Stimulated activated CD8-positive, alpha-beta memory T cell treated with anti-CD3 and anti-CD28 coated beads, Interleukin-2, amount 100 ng/mL, for 1 hour (primary cell): ENCODE measurements at places on chromosomes 7 and 10.

- DNase-seq: no peak
These were observed 93.6 kb upstream of the PCBD1 start for GRCh38 chr10:70981936-70982335.

GRCh38 chr7:44382459-44383265 is 57.3 kb upstream of the CAMK2B start:
- DNase-seq: no peak

- no peak for DNase-seq
These were observed 241.9 kb downstream of the GLRX3 start for GRCh38 chr10:130377986-130378540.

DNA sequence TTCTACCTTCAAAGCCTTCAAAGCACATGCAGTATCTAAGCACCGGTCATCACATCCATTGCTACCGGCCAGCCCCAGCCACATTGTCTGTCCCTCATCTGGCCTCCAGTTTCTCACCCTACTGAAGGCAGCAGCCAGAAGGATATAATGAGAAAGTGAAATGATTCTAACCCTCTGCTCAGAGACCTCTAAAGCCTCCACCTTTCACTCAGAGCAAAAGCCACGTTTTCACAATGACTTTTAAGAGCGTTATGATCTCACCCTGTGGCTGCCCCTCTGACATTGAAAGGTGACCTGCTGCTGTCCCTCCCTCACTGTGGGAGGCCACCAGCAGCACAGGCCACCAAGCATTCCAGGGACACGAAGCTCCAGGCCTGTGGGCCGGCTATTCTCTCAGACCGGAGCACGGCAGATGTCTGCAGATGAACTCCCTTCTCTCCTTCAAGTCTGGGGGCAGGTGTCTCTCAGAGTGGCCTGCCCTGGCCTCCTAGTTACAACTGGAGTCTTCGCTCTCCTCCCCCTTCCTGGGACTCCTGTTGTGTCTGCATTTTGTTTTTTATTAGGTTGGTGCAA is 94.9 kb upstream of the EEPD1 start:
- DNase-seq: no peak

GRCh38 chr7:135361788-135362187 is 128.2 kb downstream of the STRA8 start:
- no peak for DNase-seq

- DNase-seq: no peak
These were observed 18.4 kb downstream of the ADAM8 start for GRCh38 chr10:133258066-133258817.

DNA sequence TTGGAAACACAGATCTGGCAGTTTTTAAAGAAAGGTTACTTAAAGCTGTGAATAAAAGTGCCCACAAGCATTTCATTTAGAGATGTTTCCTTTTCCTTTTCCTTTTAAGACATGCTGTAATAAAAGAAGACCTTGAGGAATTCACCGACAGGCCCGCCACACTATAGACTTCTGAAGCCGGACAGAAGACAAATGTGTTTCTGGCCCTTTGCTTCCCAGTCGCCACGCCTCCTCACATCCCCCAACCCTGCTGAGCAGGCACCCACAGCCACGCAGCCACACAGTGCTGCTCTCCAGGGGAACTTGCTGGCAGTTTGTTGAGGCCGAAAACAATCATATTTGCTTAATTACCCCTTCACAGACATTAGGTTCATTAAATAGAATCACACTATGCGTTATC is 83.4 kb downstream of the SLC25A13 start:
- no peak for DNase-seq

GRCh38 chr7:94012746-94013145 is 8.6 kb upstream of the BET1 start:
- no peak for DNase-seq

DNA sequence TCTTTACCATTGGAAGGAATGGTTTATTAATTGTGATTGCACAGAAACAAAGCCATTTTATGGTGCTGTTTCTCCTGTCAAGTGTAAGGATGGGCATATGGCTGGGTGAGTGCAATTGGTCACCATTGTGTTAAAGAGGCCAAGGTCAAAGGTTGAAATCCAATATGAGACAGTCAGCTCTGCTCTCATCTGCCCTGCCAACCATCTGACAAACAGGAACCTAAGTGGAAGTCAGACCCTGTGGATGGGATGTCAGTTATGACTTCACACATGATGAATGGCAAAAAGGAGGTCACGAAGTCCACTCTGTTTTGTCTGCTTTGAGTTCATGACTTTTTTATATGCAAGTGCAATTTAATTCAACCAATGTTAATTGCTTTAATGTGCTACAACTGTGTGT is 172.7 kb upstream of the TMEM229A start:
- DNase-seq: no peak

- no peak for DNase-seq
These were observed 62.7 kb downstream of the WAC start for GRCh38 chr10:28595613-28596012.

DNA sequence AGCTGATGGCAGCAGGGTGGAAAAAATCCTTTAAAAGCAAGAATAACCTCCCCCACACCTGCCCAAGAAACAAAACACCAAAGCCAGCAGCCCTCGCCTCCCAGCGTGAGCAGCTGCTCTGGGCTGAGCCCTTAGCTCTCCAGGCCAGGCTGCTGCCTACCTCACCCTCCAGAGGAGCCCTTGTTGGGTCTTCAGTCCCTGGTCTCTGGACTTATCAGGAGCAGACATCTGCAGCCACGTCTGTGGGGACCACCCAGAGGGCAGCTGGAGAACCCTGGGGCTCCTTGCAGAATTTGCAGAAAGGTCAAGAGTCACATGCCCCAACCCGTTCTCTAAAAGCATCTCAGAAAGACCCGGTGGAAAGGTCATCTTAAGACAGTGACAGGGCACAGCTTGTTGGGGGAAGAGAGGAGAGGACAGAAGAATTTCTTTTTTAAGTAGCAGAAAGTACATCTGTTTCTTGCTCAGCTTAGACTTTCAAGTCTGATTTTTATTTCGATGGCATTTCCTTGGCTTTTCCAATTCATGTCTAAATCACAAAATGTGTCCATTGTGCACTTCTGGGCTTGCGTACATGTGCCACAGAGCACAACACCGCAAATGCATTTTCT is 425.7 kb upstream of the NFE2L3 start:
- DNase-seq: no peak

- no peak for DNase-seq
These were observed 93.9 kb downstream of the ATXN7L1 start for GRCh38 chr7:105782391-105783042.

DNA sequence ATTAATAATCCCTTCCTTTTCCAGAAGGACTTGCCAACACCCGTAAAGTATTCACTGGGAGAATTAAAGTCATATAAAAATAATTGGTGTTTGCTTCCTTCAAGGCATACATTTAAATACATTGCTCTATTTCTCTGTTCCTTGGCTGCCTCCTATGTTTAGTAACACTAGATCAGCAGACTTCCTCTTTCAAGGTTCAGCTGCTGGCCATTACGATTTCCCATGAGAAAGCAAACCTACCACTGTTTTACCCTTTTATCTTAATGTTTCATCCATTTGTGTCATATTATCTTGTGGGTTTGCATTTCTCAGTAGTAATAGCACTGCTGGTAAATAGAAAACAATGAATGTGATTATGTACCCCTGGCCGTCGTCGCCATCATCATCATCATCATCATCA is 313.8 kb upstream of the BMPER start:
- DNase-seq: no peak

- DNase-seq: no peak
These were observed 17.3 kb downstream of the GRM3 start for GRCh38 chr7:86660950-86661462.

GRCh38 chr7:2613931-2614600 is 17.7 kb upstream of the TTYH3 start:
- no peak for DNase-seq

GRCh38 chr10:125591886-125592285 is 91.1 kb downstream of the TEX36 start:
- no peak for DNase-seq

GRCh38 chr7:131190146-131190545 is 137.5 kb upstream of the MKLN1 start:
- no peak for DNase-seq

- DNase-seq: no peak
These were observed 43.4 kb downstream of the PSPH start for GRCh38 chr7:56007891-56008290.

GRCh38 chr7:92614660-92615174 is 24.5 kb upstream of the FAM133B start:
- no peak for DNase-seq

DNA sequence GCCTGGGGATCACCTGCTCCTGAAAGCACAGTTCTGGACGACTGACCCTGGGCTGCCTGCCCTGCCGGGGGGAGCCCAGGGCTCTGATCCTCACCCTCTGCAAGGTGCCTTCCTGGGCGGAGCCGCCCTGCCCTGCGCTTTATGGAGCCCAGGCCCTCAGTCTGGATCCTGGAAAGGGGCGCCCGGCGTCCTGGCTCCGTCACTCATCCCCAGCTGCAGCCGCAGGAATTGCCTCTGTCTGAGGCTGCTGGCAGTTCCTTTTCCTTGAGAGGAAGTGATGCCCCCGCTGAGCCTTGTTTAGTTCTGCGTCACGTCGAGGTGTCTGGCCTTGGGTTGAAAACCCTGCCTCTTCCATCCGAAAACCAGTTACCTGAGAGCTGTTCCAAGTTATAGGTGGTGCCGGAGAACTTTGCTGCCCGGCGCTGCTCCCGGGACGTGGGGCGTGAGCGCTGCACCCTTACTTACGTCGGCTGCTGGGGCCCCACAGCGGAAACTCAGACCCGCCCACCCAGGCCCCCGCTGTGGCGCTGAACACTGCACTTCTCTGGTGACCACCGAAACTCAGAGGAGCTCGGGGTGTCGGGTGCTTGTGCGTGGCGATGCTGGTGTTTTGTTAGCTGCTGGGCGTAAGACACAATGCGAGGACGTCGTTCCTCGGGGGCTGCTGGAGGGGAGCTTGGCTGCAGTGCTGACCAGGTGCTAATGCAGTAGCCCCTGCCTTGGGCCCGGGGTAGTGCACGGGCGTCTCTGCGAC is 5.4 kb downstream of the MAFK start:
- DNase-seq: no peak

- DNase-seq: no peak
These were observed 33.6 kb downstream of the ARID5B start for GRCh38 chr10:61935077-61935476.

DNA sequence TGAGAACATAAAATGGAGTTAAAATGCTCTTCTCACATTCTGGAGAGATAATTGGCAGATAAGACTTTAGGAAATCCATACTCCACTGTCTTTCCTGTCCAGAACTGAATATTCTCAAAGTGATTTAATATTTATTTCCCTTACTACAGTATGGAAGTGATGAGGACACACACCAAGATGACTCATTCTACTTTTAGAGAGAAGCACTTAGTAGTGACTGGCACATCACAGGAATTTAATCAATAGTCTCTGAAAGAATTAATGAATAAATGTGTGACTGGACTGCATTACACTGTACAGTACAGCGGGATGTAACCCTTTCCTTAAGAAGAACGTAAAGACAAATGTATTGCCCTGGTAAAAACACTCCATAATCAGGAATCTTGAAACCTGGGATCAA is 116.7 kb downstream of the SEMA3E start:
- DNase-seq: no peak

DNA sequence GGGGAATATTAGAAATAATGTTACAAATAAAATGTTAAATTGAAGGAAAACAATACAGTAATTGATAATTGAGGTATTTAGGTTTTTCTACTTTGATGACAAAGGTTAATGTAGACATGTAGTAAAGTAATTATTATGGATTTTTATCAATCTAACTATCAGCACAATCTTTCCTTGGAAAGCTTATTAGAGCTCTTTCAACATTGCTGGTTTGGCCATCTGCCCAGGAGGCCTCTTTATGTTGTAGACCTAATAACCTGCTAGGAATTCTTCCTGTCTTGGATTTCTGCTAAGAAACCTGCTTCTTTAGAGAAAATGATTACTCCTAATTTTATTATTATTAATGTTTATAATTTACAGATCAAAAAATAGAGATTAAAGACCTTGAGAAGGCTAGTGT is 78.9 kb downstream of the CHRM2 start:
- DNase-seq: no peak

DNA sequence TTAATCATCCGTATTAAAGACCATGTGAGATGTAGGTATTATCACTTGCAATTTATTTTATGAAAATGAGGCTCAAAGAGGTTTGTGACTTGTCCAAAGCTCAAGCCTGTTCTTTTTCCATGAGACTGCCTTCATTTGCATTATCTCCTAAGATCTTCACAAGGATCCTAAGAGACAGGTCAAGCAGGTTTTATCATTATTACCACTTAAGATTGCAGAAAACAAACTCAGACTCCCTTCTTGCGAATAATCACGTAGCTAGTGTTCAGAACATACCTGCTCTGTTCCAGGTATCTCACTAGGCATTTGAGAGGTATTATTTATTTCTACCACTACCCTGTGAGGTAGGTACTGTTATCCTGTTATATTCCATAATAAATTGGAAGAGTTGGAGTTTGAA is 64.8 kb downstream of the ZNRF2 start:
- DNase-seq: no peak

- DNase-seq: no peak
These were observed 15.5 kb downstream of the MSRB2 start for GRCh38 chr10:23110722-23111516.

- no peak for DNase-seq
These were observed 2.5 kb upstream of the ETV1 start for GRCh38 chr7:13991791-13992595.

- no peak for DNase-seq
These were observed 101.0 kb upstream of the AGR3 start for GRCh38 chr7:16982640-16983350.

DNA sequence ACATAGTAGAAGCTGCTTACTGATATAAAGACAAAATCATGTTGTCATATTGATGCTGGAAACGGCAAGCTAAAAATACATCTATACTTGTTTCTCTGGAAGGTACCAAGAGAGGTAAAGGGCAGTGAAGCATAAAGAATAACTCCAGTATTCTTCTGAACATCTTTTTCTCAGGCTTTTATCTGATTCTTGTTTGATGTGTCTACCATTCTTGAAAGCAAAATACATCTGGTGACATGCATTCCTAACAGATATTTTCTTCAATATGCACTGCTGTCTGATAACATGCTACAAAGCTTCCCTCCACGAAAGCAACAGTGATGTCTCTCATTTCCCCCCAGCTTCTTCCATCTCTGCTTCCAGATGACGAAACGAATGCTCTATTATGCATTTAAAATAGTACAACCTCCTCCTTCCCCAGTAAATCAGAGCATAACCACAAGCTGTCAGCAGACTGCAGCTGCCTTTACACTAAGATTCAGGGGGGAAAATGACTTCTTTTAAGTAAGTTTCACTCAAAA is 100.8 kb downstream of the ARHGAP21 start:
- DNase-seq: no peak

DNA sequence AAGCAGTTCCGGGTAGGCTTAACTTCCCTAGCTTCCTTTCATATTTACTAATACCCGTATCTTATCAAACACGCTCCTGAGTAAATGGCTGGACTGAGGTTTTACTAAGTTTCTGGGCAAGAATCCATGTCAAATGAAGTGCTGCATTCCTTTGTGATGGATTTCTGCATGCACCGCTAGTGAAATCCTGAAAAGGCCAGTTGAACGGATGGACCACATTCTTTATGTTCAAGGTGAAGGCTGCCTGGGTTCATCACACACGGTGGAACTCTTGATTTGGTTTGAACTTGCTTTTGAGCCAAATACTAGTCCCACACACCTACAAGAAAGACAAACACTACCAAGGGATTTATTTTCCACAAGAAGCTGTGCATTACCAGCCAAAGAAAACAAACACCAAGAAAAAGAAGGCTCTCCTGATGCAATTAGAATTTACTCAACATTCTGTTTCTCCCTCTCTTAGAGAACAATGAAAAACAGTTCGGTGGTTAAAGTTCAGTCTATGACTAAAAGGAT is 255.0 kb upstream of the SEMA3C start:
- DNase-seq: no peak
